K562 (cell line): ENCODE measurements at places on chromosomes 1 and 21.

GRCh38 chr1:220296981-220297380, 24.7 kb upstream of the RAB3GAP2 start:
- peaks cover 8% of the 10 kb centered on the region; the same call in 1 of the 2 replicates for H3K27me3 ChIP-seq
- no peak for DNase-seq
- no peaks in the 10 kb centered on the region for H3K36me3 ChIP-seq
- H3K4me1 ChIP-seq = peaks cover 5% of the 10 kb centered on the region; the same call in 2 of the 3 replicates
- no peak overlapping the region for H3K4me3 ChIP-seq
- no peak overlapping the region for H3K27ac ChIP-seq

- peaks cover 77% of the 10 kb centered on the region for H3K36me3 ChIP-seq
- H3K4me3 ChIP-seq = no peak overlapping the region
- DNase-seq = no peak
- no peaks in the 10 kb centered on the region for H3K27me3 ChIP-seq
- peaks cover 2% of the 10 kb centered on the region; the same call in 2 of the 3 replicates for H3K4me1 ChIP-seq
- 0 out of 3 replicates have a peak overlapping the region, but pooled peaks have one; percentile 18 for H3K27ac ChIP-seq
These were observed 60.2 kb downstream of the PACC1 start for GRCh38 chr1:212354464-212354863.

GRCh38 chr1:1990222-1990621, 13.4 kb downstream of the CFAP74 start:
- H3K36me3 ChIP-seq = no peaks in the 10 kb centered on the region
- peaks cover 35% of the 10 kb centered on the region; the same call in 2 of the 3 replicates for H3K27me3 ChIP-seq
- H3K4me3 ChIP-seq = no peak overlapping the region
- no peak overlapping the region for H3K27ac ChIP-seq
- H3K4me1 ChIP-seq = peaks cover 19% of the 10 kb centered on the region; the same call in 2 of the 3 replicates

DNA sequence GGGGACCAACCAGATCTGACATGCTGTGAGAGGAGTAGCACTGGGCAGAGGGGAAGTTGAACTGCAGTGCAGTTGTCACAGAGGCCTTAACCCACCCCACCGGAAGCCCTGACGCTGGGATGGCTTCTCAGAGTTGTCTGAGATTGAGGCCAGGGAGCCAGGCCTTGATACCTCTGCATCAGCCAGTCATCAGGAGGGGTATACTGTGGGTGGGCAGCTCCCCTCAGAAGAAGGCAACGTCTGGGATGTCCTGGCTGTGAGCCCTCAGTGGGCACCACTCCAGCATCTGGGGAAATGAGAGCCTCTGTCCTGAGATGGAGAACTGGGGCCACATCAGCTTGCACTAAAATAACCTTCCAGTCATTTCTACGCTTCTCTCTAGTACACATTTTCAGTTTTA, 47.9 kb upstream of the BCAR3 start:
- no peak overlapping the region for H3K4me3 ChIP-seq
- peaks cover 13% of the 10 kb centered on the region; the same call in 2 of the 3 replicates for H3K27me3 ChIP-seq
- H3K27ac ChIP-seq = no peak overlapping the region

DNA sequence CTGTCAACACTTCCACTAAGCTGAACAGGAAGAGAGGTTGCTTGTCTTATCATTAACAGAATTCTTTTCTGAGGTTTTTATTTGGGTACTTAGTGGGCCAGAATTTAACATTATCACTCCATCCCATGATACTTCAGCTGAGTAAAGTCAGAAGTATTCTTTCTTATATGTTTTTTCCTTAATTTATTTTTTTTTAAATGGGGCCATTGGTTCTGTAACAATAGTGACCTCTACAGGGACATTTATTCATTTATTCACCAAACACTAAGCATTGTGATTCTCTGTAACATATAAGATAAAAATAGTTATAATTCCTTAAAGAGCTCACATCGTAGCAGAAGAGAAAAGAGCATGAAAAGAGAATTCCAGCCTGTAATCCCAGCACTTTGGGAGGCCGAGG, 9.8 kb downstream of the GREM2 start:
- DNase-seq = no peak
- no peaks in the 10 kb centered on the region for H3K4me1 ChIP-seq
- no peaks in the 10 kb centered on the region for H3K36me3 ChIP-seq
- no peak overlapping the region for H3K27ac ChIP-seq

DNA sequence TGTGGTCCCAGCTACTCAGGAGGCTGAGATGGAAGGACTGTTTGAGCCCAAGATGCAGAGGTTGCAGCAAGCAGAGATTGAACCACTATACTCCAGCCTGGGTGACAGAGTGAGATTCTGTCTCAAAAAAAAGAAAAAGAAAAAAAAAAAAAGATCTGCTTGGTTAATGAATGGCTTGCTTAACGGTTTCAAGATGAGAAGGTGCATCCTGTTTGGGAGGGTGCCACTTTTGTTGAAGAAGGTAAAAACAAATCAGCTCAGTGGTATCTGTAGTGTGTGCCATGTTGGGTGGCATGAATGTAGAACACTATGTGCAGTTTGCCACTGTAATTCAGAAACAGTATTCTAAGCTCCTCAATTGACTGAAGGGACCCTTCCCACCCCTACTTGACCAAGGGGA, 94.9 kb upstream of the ETV3 start:
- H3K36me3 ChIP-seq = no peaks in the 10 kb centered on the region
- H3K27me3 ChIP-seq = no peaks in the 10 kb centered on the region
- H3K27ac ChIP-seq = no peak overlapping the region
- peaks cover 14% of the 10 kb centered on the region for H3K4me1 ChIP-seq
- no peak for DNase-seq
- no peak overlapping the region for H3K4me3 ChIP-seq

GRCh38 chr1:87370544-87370943, 41.9 kb downstream of the LMO4 start:
- H3K27me3 ChIP-seq = no peaks in the 10 kb centered on the region; the same call in 1 of the 2 replicates
- H3K27ac ChIP-seq = no peak overlapping the region
- peaks cover 5% of the 10 kb centered on the region; the same call in 1 of the 2 replicates for H3K4me1 ChIP-seq
- no peak for DNase-seq
- no peak overlapping the region for H3K4me3 ChIP-seq
- H3K36me3 ChIP-seq = no peaks in the 10 kb centered on the region

DNA sequence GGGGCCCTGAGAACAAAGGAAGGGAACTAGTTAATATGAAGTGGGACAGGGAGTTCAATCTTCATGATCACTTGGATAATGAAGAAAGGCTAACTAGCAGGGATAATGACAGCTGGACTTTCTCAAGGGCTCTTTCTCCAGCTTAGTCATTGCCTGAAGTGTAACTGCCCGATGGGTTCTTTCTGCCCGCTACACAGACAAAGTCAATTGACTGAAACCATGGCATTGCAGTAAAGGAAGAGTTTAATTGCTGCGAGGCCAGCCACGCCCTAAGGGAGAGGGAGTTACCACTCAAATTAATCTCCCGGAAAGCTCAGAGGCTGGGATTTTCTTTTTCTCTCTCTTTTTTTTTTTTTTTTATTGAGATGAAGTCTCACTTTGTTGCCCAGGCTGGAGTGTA, 16.6 kb upstream of the SLC2A5 start:
- no peak for DNase-seq
- no peaks in the 10 kb centered on the region for H3K4me1 ChIP-seq
- H3K4me3 ChIP-seq = no peak overlapping the region
- H3K27ac ChIP-seq = no peak overlapping the region

DNA sequence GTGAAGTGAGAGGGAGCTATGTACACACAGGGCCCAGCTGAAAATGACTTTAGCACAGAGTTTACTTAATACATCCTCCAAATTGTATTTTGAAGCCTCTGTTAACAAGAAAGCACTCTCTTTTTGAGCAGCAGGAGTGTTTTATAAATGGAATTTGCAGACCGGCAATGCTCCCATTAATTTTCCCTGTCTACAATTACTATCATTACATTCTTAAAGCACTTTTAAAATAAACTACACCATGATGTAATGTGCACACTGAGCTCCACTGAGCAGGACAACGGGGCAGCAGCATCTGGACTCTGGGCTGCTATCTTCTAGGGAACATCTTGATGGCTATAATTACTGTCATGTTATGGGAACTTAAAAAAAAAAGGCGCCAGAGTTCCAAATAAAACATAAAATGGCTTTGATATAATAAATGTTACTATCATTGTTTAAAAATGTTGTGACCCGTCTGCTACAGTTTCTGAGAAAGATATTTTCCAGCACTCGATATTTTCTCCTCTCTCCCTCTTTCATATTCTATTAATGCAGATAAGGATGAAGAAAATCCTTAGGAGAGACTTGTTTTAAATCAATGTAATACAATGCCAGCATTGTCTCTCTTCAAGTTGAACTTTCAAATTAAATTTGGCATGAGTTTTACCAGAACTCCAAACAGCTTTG, 150.9 kb downstream of the HLX start:
- DNase-seq = no peak
- H3K27me3 ChIP-seq = no peaks in the 10 kb centered on the region
- H3K4me1 ChIP-seq = no peaks in the 10 kb centered on the region
- no peaks in the 10 kb centered on the region for H3K36me3 ChIP-seq
- no peak overlapping the region for H3K27ac ChIP-seq
- H3K4me3 ChIP-seq = no peak overlapping the region

- H3K27ac ChIP-seq = no peak overlapping the region
- H3K4me3 ChIP-seq = no peak overlapping the region
- H3K4me1 ChIP-seq = no peaks in the 10 kb centered on the region
- H3K27me3 ChIP-seq = peaks cover 20% of the 10 kb centered on the region
- no peaks in the 10 kb centered on the region for H3K36me3 ChIP-seq
These were observed 111.3 kb downstream of the ERG start for GRCh38 chr21:38386967-38387366.

DNA sequence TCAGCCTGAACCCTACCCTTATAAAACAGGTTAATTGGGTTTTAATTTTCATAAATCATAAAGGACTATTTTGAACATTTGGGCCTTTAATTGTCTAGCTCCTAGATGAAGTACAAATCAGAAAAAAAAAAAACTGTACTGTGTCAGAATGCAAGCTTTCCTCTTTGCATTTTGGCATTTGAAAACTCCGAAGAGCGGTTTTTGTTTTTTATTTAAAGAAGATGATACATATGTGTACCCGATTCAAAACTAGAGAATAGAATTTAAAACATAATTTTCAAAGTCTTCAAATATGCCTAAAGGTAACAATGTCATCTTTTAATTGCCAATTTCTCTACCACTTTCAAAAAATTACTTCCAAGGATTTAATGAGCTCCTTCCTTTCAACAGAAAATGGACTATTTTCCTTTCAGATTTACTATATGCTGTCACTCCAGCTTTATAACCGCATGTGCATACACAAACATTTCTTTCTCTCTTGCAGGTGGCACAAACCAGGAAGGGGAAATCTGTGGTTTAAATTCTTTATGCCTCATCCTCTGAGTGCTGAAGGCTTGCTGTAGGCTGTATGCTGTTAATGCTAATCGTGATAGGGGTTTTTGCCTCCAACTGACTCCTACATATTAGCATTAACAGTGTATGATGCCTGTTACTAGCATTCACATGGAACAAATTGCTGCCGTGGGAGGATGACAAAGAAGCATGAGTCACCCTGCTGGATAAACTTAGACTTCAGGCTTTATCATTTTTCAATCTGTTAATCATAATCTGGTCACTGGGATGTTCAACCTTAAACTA, 33.7 kb downstream of the MRPL39 start:
- H3K27me3 ChIP-seq = no peaks in the 10 kb centered on the region
- H3K4me3 ChIP-seq = no peak overlapping the region
- no peak overlapping the region for H3K27ac ChIP-seq
- peak; percentile 63 for DNase-seq

DNA sequence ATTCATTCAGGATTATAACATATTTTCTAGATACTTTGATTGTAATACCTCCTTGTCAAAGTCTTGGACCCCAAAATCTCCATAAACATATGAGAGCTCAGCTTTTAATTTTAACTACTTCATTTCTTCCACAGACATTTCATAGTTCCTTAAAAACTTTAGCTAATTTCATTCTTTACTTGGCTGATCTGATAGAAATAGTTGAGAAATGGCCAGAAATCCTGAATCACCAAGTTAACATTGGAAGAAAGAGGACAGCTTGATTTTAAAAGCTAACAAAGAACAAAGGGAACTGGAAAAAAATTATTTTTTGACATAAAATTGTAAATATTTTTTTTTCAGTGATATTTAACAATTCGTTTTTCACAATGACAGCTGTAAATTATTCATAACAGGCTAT, 216.5 kb downstream of the NTNG1 start:
- H3K36me3 ChIP-seq = no peaks in the 10 kb centered on the region
- H3K4me1 ChIP-seq = no peaks in the 10 kb centered on the region
- no peak overlapping the region for H3K27ac ChIP-seq
- no peaks in the 10 kb centered on the region for H3K27me3 ChIP-seq

DNA sequence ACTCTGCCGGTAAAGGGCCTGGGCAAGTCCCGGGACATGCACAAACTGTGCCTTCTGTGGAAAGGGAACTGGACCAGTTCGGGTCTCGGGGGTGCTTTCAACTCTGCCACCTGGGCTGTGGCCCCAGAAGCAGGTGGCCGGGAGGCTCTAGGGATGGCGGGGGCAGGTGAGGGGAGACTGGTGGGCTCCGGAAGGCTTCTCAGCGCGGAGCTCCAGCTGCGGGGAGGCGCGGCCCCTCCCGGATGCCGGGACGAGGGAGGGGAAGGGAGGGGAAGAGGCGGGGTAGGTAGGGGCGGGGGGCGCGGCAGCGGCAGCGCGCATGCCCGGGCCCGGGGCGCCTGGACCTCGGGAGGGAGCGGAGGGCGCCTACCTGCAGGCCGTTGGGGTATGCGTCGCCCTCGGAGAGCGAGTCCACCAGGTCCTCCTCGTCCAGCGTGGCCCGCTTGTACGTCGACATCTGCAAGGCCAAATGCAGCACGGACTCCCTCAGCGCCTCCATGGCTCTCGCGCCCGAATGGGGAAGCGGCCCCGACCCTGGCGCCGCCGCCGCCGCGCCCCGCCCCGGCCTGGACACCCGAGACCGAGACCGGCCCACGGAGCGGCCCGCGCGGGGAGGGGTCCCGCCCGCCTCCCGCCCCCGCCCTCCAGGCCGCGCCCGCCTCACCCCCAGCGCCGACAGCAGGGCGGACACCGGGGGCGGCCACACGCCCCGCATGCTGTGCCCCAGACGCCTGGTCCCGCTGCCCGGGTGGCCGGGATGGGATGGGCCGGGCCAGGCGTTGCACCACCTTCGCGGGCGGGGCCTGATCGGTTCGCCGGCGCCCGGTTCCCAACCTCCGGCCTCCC, at the start of gene ECE1:
ECE1 (minus strand) TSS at position 764 of the 846 bp plus-strand sequence; CDS start at position 715, 49 bp downstream.
- no peak for DNase-seq
- H3K4me1 ChIP-seq = peaks cover 4% of the 10 kb centered on the region; the same call in 1 of the 3 replicates
- H3K4me3 ChIP-seq = no peak within 1 kb of the TSS
- H3K27ac ChIP-seq = no peak within 1 kb of the TSS
- no peaks in the 10 kb centered on the region for H3K27me3 ChIP-seq
- H3K36me3 ChIP-seq = no peaks in the 10 kb centered on the region

GRCh38 chr1:22914156-22914555, 58.5 kb downstream of the LACTBL1 start:
- H3K4me3 ChIP-seq = no peak overlapping the region
- no peak for DNase-seq
- H3K36me3 ChIP-seq = no peaks in the 10 kb centered on the region
- H3K27ac ChIP-seq = no peak overlapping the region
- H3K4me1 ChIP-seq = peaks cover 3% of the 10 kb centered on the region; the same call in 1 of the 2 replicates

- DNase-seq = no peak
- H3K4me3 ChIP-seq = no peak overlapping the region
- peaks cover 18% of the 10 kb centered on the region for H3K36me3 ChIP-seq
- no peak overlapping the region for H3K27ac ChIP-seq
- no peaks in the 10 kb centered on the region for H3K27me3 ChIP-seq
These were observed 169.9 kb downstream of the HS2ST1 start for GRCh38 chr1:87084244-87084836.
